ENCODE measurements at places on chromosomes 1 and 21.

DNA sequence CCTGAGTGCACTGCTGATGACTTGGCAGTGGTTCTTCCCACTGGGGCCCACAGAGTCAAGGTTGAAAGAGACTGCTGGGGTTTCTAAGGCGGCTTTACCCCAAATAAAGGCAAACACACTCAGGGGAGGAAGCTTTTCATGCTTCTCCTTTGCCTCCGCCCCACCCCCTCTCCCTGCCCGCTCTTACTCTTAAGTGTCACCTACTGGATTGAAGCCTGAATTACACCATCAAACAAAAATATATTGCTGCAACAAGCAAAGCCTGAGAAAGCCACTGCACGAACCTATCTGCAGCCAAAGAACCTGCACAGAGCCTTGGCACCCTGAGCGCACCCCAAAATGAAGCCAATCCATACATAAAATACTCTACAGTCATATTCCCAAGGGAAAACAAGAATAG is 63.1 kb downstream of the PTGFR start:
- no peak for DNase-seq

DNA sequence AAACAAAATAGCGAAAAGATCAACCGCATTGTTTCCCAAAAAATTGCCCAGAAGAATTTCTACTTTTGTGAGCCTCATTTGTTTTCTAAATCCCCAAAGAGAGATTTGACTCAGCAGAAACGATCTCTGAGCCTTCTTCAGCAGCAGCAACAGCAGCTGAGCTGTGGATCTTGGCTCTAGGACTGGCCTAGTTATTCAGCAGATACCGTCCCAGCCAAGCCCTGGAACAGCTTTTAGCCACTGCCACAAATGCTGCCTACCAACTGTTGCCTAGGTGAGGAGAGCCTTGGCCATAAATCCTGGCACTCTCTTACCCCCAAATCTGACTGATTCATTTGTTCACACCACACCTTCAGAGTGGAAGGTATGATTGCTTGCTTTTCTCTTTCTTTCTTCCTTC is 320.1 kb downstream of the TGFB2 start:
- DNase-seq = no peak

DNA sequence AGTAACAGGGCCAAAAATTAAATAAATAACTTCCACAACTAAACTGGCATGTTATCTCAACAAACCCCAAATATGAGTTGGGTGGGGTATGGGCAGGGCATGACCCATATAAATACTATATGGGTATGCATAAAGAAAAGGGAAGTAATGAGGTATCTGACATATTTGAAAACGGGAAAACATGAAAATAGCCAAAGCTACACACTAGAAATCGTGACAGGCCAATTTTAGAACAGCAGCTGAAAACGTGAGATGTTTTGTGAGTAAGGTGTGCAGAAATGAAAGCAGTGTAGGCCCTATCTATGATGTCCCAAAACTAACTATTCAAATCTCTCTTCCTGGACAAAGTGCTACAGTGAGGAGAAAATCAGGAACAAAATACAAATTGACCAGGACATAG is 537.9 kb upstream of the NR5A2 start:
- DNase-seq = no peak

- no peak for DNase-seq
Observed at GRCh38 chr21:32566741-32567389, 18.5 kb downstream of the TCP10L start.

- DNase-seq = no peak
Observed at GRCh38 chr1:28317014-28317413, 11.8 kb upstream of the MED18 start.

- DNase-seq = no peak
Observed at GRCh38 chr1:61950418-61950817, 208.1 kb downstream of the PATJ start.

DNA sequence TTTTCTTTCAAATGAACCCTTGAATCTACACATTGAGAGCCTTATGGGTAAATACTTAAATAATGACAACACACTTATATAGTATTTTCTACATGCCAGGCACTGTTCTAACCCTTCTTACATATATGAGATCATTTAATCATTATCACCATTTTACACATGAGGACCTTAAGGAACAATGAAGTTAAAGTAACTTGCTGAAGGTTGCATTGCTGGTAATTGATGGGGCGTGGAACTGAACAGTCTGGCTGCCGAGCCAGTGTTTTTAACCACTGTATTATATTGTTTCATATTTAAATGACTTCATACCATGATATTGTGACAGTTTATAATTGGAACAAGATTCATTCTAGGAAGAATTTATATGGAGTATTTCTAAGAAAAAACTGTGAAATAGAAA is 111.9 kb upstream of the TENT5C start:
- no peak for DNase-seq

DNA sequence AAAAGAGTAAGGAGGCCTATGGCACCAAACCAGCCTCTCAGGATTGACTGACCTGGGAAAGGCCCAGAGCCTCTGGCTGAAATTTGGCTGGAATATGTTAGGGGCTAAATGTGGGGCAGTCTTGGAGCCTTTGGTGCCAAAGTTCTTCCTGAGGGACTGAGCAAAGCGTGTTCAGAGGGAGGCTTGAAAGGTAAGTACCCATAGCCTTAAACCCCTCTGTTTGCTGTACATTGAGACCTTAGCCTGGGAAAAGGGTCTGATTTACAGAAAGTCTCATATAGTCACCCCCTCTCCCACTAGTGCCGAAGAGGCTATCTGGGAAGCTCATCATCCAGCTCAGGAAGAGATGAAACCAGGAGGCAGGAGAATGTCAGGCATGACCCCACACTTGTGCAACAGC is at the start of gene LCE4A:
Gene LCE4A, plus strand, starts transcription at position 301 of the 400 bp plus-strand sequence. CDS start 916 bp downstream, outside the sequence.
- no peak for DNase-seq

DNA sequence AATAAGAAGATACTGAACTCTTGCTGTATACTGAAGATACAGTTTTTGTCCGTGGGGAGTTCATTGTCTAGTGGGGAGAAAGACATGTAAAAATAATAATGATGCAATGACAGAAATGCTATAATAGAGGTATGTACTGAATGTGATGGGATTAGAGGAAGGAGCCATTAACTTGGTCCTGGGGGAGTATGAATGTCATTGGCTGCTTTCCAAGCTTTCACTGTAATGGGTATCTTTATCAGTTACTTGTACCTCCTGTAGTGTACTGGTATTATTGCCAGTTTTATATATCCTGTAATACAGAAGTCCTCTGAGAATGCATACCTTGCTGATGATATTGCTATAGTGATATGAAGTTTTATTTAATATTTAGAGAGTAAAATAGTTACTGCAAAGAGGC is 7.4 kb downstream of the BTBD8 start:
- DNase-seq = no peak

GRCh38 chr1:31570906-31571305 is 5.4 kb upstream of the TINAGL1 start:
- DNase-seq = no peak

GRCh38 chr1:211648336-211648735 is 27.1 kb downstream of the NEK2 start:
- DNase-seq = no peak

DNA sequence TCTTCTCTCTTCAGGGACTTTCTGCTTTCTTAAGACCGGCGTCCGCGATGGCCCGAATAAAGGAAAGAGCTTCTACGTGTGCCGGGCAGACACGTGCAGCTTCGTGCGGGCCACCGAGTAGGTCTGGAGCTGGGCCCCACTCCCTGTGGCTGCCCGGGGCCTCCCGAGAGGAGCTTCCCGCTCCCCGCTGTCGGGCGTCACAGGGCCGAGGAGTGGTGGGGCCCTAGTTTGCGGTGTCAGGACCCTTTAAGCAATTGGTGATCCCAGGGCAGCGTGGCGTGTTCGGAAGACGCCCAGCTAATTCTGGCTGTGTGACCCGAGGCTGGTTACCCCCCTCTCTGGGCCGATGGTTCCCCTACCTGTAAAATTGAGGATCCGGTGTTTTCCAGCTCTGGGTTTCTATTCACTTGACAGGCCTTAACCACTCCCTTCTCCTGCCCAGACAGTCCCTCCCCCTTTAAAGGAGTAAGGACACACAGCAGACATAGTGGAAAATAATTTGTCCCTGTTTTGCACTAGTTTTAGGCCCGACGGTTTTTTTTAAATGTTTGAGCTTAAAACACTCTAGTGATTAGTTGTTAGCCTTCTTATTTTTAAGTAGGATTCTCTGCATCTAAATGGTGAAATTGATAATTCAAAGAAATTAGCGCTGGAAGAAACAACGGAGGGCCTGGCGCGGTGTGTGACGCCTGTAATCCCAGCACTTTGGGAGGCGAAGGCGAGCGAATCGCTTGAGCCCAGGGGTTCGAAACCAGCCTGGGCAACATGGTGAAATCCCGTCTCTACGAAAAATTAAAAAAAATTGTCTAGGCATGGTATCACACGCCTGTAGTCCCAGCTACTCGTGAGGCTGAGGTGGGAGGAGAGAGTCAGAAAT is 553 bp downstream of the TTF2 start:
- DNase-seq = peak; percentile 54

GRCh38 chr1:42469727-42470126 is 6.6 kb downstream of the CCDC30 start:
- no peak for DNase-seq

DNA sequence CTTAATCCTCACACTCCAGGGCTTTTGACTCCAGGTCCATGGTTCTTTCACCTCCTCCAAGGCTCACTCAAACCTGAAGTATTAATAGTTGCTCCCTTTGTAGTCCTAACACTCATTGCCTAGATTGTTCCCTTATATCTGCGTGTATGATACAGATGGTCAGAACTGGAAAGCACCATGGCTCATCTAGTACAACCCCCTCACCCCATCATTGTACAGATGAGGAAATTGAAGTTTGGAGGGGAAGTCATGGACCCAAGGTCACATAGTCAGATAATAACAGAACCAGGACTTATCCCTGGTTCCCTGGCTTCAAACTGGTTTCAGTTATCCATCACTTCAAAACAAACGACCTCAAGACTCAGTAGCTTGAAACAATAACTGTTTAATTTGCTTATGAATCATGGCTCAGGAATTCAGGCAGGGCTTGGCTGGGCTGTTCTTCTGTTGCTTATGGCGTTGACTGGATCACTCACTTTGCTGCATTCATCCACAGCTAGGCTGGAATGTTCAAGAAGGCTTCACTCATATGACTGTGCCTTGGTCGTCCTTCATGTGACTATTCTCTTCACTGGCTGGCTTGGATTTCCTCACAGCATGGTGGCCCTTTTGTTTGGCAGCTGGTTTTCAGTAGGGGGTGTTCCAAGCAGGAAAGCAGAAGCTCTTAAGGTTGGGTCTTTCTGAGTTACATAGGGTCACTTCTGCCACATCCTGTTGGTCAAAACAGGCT is 5.0 kb downstream of the NOS1AP start:
- DNase-seq = no peak

GRCh38 chr1:72568113-72568512 is 285.8 kb upstream of the NEGR1 start:
- no peak for DNase-seq

DNA sequence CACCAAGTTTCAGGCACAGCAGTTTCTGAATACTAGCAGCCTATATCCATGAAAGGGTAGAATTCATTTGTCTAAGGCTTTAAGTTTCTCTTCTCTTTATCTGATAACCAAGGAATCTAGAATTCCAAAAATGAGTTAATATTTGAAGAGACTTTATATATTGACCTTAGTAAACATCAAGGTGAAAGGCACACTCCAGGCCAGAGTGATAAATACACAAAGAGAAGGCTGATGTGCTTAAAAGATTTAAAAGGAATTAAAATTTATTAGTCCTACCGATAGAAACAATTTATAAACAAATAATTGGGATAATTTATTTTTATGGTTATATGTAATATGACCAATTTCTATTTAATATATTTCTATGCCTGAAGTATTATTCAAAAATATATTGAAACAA is 93.4 kb upstream of the DESI2 start:
- DNase-seq = no peak

DNA sequence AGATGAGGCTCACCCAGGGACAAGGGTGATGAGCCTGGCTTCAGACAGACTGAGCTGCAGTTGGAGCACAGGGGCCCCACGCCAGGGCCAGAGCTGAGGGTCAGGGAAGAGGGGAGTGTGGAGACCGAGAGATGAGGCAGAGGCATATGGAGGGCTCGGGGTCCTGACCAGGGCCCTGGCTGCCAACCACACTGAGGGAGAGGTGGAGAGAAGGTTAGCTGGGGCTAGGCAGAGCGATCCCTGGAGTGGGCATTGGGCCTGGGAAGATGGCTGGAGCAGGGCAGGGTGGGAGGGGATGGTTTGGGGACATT is 8.0 kb downstream of the PEAR1 start:
- DNase-seq = no peak

DNA sequence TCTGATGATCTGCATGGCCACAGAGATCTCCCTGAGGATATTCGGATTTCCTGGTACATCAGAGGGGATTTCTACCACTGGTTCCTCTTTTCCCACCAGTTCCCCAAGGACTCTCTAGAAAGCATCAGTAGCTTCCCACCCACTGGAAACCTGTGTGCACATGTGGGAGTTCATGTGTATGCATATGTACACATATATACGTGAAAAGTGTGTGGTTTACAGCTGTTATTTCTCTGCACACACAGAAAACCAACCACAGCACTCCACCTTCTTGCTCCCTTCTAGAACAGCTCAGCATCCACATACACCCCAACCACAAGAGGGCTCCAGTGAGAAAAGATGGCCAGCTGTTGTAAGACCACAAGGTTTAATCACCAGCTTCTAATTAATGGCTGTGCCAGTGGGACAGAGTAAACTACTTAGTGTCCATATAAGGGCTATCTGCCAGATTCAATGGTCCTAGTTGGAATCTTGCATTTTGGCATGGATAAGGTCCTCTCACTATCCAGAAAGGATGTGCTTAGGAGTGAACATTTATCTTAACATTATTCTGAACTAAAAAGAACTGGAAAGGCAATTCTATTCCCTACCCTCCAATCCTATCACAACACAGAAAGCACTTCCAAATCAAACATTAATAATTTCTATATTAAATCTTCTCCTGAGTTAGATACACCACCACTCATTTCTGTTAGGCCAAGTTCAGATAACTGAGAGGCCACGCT is 24.1 kb downstream of the GPR3 start:
- DNase-seq = peak; percentile 70

GRCh38 chr1:167926486-167926997 is 9.9 kb upstream of the DCAF6 start:
- no peak for DNase-seq

Measured in activated CD4-positive, alpha-beta memory T cell treated with anti-CD3 and anti-CD28 coated beads for 36 hours (primary cell).